NCI-H748 treated with DMSO at 0.1 percent for 48 hours (cell line): ENCODE measurements at places on chromosomes 3 and 15.

- no peak for DNase-seq
Observed at GRCh38 chr3:144586382-144586781, 614.8 kb downstream of the DIPK2A start.

DNA sequence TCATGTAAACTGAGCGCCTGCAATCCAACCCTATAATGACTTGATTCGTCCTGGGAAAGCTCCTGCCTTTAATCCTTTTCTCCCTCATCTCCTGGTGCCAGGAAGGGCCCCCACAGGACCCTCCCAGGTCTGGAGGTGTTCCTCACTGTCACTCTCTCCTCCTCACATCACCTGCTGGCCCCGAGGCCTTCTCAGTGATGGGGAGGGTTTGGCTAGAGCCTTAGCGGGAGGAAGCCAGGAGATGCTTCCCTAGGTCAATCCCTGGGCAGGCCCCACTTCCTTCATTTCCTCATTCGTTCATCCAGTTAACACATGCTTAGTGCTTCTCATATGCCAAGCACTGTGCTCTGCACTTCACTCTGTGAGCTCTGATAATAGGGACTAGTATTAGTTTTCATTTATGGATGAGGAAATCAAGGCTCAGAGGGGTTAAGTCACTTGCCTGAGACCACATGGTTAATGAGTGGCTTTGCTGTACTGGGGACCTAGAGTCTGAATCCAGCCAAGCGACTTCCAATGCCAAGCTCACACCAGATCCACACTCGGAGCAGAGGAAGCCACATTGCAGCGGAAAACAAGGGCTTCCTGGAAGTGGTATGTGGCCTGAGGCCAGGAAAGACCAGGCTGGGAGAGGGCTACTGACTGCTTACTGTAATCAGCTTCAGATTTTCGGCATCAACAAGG lies 50.3 kb upstream of the CHRNB4 start:
- DNase-seq: no peak

- no peak for DNase-seq
Observed at GRCh38 chr15:26598704-26599103, 174.2 kb downstream of the GABRB3 start.

GRCh38 chr15:39028069-39028468 lies 463.5 kb upstream of the RASGRP1 start:
- DNase-seq: no peak

DNA sequence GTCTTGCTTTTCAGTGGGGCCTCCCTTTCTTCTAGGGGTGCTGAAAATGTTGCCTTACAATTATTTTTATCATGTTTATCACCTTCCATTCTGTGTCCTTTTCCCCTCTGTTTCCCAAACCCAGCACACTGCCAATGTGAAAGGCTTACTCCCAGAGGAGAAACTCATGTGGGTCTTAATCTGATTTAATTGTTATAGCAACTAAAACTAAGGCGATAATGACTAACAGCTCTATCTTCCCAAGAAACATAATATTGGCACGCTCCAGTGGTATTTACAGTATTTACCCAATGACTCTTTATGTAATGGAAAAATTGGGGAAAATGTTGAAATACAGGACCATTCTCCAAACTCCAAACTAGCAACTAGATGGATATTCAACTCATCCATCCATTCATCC lies 58.4 kb downstream of the MESD start:
- no peak for DNase-seq

- DNase-seq: peak; percentile 38
Observed at GRCh38 chr3:112293368-112294321, at the start of gene SLC9C1. SLC9C1 (minus strand) TSS chr3:112294216; CDS start chr3:112286791, 7,425 bp downstream.
